Caki2 (cell line): ENCODE measurements at places on chromosomes 7 and 10. TPM values are rescaled to one million over a fixed set of nuclear protein-coding genes. Genes with fewer than 3 reads are reported as not detected.

- no peak for DNase-seq
Observed at GRCh38 chr10:47443145-47443544, 40.8 kb downstream of the ANXA8 start.

DNA sequence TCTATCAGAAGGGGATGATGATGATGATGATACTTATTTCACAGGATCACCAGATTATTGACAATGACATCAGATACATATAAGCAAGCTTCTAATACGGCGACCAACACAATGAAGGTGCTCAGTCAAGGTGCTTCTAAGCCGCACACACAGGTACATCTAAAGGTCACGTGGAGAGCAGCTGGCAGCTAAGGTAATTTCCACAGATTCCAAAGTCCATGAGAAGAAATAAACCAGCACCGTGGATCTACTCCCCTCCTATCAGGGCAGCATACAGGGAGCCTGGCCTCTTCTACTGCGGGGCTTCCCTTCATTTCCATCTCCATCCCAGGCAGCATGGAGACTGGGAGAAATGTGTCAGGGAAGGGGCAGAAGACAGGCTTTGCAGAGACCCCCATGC, 37.5 kb downstream of the DENND11 start:
- no peak for DNase-seq

GRCh38 chr7:115229401-115230105, 307.7 kb downstream of the MDFIC start:
- DNase-seq, result no peak

DNA sequence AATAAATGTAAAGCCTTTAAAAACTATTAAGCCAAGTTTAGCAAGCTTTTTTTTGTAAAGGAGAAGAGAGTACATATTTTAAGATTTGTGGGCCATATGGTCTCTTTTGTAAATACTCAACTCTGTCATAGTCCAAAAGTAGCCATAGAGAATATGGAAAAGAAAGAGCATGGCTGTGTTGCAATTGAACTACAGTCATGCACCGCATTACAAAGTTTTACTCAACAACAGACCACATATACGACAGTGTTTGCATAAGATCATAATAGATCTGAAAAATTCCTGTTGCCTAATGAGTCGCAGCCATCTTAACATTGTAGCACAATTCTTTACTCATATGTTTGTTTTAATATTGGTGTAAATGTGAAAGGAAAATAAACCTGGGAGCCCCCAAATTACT, 440.8 kb downstream of the HTR7 start:
- no peak for DNase-seq

- no peak for DNase-seq
Observed at GRCh38 chr7:20306180-20306946, 24.3 kb upstream of the ITGB8 start.

- DNase-seq, result no peak
Observed at GRCh38 chr7:149375234-149376008, 85.4 kb downstream of the ZNF777 start.

DNA sequence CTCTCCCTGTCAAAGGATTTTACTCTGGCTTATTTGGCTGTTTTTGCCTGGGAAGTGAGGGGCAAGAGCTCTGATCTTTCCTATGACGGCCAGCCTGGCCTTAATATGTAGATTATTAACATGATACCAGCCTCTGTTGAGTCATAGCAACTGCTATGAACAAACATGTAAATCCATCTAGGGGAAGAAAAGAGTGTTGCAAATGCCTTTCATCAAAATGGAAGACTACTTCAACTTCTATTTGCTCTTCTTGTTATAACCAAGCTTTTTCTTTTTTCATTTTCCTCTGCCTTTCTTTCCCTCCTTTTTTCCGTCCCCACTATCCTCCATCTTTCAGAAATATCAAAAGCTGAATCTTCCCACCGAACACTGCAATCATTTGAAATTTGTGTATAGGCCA, 46.6 kb downstream of the BTRC start:
- peak; percentile 24 for DNase-seq

DNA sequence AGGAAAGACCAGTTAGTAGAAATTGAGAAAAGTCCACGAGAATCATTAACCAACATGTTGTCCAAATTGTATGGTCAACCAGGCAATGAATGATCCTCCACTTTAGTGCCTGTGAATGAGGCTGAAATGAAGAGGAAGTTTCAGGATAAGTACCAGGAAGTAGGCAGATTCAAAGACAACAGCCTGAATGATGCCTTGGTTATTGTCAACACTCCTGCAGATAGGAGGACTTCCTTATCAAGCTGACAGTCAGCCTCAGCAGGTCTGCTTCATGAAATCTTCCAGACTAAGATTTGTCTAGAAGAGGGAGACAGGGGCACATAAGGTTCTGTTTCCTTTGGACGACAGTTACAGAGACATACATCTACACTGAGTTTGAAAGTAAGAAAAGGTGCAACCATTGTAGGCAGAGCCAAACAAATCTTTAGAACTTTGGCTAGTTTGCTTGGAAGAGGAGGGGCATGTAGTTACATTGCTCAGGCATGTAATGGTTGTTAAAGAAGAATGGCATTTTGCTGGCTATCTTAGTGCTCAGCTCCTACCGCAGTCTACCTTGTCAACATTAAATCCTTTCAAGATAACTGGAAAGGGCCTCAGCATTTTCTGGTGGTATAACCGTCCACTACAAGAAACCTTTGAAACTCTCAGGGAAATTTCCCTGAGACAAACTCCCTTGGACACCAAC, 81.4 kb downstream of the ABI1 start:
- DNase-seq, result no peak

GRCh38 chr7:46424934-46425333, 503.9 kb upstream of the IGFBP3 start:
- no peak for DNase-seq

- DNase-seq, result no peak
Observed at GRCh38 chr7:115789901-115790300, 240.7 kb downstream of the TFEC start.

GRCh38 chr10:113108194-113108835, 158.3 kb downstream of the TCF7L2 start:
- no peak for DNase-seq

DNA sequence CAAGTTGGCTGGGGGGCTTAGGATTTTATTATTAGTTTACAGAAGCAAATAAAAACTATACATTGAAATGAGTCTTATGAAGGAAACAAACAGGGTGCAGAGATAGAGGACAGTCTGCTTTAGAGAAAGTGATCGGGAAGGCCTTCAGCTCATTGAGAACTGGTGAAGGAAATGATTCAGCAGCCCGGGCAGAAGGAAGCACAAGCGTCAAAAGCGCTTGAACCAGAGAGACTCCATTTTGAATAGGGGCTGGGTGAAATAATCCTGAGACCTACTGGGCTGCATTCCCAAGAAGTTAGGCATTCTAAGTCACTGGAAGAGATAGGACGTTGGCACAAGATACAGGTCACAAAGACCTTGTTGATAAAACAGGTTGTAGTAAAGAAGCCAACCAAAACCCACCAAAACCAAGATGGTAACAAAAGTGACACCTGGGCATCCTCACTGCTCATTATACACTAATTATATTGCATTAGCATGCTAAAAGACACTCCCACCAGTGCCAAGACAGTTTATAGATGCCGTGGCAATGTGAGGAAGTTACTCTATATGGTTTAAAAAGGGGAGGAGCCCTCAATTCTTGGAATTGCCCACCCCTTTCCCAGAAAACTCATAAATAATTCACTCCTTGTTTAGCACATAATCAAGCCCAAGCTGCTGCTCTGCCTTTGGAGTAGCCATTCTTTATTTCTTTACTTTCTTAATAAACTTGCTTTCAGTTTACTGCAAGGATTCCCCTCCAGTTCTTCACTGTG, 83.1 kb upstream of the MPP7 start:
- no peak for DNase-seq

- DNase-seq, result no peak
Observed at GRCh38 chr7:97576043-97576442, 155.8 kb upstream of the TAC1 start.

DNA sequence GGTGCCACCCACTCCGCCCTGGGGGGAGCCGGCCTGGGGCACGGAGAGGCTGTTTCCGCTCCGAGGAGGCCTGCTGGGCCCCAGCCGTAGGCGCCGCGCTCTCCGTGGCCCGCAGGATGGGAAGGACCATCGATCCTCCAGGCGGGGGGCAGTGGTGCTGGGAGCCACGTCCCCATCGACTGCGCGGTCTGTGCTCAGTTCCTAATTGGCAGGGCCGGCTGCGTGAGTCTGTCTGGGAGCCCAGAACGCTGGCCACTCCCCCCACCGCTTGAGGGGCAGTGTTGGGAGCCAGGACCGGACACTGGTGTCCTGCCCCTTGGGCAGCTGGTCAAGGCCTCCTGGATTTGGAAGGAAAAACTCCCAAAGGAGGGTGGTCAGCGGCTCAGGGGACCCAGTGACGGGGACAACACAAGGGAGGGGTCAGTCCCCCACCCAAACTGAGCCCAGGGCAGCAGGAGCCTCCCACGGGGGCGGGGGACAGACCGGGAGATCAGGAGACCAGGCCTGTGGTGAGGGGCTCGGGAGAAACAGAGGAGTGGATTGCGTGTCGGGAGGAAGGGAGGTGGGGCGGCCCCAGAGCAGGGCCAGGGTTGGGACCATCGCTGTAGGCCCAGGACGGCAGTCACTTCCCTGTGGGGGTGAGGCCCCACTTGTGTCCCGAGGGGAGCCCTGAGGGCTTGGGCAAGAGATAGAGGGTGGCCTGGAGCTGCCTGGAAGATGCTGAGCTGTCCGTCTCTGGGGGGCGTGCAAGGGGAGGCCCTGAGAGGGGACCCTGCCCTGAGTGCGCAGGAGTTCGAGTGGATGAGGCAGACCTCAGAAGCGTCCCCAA, 89.0 kb downstream of the UNCX start:
- DNase-seq, result no peak

- DNase-seq, result no peak
Observed at GRCh38 chr10:112783351-112784021, 166.6 kb upstream of the TCF7L2 start.

DNA sequence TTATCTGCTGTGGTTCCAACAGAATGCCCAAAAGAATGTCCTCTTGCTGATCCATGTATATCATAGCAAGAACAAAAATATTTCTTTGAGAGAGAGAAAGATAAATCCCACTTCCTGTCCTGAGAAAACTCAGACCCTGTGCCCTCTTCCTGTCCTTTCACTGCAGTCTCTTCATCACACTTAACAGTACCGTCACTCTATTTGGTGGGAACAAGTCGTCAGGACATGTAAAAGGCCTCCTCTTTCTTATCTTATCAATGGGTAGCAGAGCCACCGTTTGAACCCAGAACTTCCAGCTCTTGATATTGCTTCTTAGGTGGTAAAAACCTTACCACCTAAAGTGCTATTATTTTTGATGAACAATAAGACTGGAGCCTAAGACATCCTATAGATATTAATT, 43.9 kb downstream of the CHRM2 start:
- no peak for DNase-seq

GRCh38 chr10:12264204-12264940, 68.4 kb downstream of the CDC123 start:
- DNase-seq, result peak; percentile 88

DNA sequence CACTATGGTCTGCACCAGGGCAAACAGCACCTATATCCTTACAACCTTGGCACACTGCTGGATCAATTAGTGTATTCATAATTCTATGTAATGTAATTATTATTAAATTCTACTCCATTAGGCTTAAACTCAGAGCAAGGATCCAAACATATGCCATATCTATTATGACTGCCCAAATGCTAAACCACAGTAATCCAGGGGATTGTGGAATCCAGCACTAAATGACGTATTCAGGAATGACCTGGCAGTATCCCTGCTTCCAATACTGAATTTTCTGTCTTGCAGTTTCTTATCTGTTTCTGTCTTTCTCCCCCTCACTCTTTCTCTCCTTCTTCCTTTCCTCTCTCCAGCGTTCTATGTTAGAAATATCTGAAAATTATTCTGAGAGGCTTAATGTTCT, 16.5 kb upstream of the UBE2D1 start:
- no peak for DNase-seq

The FEZF1 gene
- not detected in 2 replicates for total RNA-seq

The SMURF1 gene
- total RNA-seq, result 37.7 and 50.4 TPM in 2 replicates

The KCND2 gene
- total RNA-seq, result not detected in 2 replicates

The FFAR4 gene
- total RNA-seq, result not detected in 2 replicates
